Mesangial cell (primary cell): ENCODE measurements at places on chromosomes 4 and X. TPM values are rescaled to one million over a fixed set of nuclear protein-coding genes. Genes with fewer than 3 reads are reported as not detected.

Gene DCAF8L2
- not detected in 2 replicates for total RNA-seq

Gene CT83
- total RNA-seq: not detected in 2 replicates

Gene HPGD
- 4.9 and 106 TPM in 2 replicates for total RNA-seq

Gene XAGE1B
- not detected in 2 replicates for total RNA-seq

Gene APLN
- 0.33 TPM in 1 of 2 replicates, not detected in the other for total RNA-seq

Gene NPY5R
- 1.1 and 2.7 TPM in 2 replicates for total RNA-seq

Gene ANKRD50
- total RNA-seq: 10.4 and 13.7 TPM in 2 replicates

Gene MAN2B2
- 19.2 and 49.6 TPM in 2 replicates for total RNA-seq

Gene SPANXB1
- total RNA-seq: not detected in 2 replicates

Gene ARR3
- not detected in 2 replicates for total RNA-seq

Gene DACH2
- under 0.01 and 0.25 TPM in 2 replicates for total RNA-seq

Gene NXF2B
- not detected in 2 replicates for total RNA-seq

Gene PRICKLE3
- 9.8 and 10.8 TPM in 2 replicates for total RNA-seq

Gene CXCL3
- 1.6 and 4.1 TPM in 2 replicates for total RNA-seq

Gene MAGEB17
- total RNA-seq: not detected in 2 replicates
